ENCODE measurements at places on chromosomes 11 and 22.
A peak's percentile ranks its signal among the peaks of the same experiment; 100 is the strongest.

DNA sequence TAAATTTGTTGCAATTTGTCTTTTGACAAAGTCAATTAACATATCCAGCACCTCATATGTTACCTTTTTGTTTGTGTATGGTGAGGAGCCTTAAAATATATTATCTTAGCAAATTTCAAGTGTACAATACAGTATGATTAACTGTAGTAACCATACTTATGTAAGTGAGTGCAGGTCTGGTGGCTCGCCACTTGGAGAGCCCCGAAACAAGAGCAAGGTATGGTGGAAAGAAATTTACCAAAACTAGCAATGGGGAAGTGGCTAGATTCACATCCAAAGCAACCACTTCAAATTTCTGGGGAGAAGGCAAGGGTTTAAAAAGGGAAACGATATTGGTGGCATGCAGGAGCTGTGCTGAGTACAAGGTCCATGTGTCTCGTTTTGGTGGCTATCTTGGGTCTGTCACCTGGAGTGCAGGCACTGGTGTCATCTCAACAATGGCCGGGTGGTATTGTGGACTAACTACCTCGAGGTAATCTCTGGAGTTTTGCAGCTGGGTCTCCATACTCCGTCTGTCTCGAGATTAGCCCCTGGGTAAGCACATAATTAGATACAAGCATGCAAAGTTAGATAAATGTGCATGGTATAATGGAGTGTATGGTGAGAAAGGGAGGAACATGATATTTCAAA lies 8.2 kb upstream of the FNBP4 start:
- DNase-seq: no peak

GRCh38 chr11:44613153-44613552 lies 47.7 kb downstream of the CD82 start:
- no peak for DNase-seq

DNA sequence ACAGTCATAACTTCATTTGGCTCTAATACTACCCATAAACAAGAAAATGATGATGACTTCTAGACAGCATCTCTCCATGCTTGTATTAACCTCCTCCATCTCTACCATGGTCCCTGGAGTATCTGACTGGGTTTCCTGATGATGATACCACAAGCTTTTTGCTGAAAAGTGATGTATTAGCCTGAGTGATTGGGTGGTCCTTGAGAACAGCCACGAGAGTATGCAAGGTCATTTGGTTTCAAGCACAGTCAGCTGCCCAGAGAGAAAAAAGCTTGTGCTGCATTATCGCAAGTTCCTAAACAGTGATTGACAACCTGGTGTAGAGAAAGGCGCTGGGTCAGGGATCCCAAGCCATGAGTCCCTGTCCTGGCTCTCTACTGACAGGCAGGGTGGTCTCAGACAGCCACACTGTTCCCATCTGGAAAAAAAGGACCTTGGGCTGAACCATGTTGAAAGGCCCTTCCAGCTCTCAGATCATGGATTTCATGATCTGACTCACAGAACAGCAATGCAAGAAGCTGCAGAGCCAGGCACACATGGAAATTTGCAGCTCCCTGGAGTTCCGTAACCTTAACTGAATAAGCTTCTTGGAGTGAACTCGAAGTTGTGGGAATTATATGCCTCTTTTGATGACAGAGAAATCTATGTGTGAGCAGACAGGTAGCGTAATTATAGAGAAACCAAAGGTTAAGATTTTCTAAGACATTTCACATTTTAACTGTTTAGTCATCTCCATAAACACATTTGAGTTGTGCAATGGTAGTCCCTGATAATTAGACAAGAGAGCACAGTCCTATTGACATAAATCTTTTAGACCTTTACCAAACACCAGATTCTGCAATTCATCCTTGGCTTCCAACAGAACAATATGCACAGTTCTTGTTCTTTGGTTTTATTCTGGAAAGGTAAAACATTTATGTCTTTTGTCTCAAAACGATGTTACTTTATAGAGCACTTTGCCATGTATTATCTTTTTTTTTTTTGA lies 54.1 kb upstream of the UBASH3B start:
- DNase-seq: no peak

DNA sequence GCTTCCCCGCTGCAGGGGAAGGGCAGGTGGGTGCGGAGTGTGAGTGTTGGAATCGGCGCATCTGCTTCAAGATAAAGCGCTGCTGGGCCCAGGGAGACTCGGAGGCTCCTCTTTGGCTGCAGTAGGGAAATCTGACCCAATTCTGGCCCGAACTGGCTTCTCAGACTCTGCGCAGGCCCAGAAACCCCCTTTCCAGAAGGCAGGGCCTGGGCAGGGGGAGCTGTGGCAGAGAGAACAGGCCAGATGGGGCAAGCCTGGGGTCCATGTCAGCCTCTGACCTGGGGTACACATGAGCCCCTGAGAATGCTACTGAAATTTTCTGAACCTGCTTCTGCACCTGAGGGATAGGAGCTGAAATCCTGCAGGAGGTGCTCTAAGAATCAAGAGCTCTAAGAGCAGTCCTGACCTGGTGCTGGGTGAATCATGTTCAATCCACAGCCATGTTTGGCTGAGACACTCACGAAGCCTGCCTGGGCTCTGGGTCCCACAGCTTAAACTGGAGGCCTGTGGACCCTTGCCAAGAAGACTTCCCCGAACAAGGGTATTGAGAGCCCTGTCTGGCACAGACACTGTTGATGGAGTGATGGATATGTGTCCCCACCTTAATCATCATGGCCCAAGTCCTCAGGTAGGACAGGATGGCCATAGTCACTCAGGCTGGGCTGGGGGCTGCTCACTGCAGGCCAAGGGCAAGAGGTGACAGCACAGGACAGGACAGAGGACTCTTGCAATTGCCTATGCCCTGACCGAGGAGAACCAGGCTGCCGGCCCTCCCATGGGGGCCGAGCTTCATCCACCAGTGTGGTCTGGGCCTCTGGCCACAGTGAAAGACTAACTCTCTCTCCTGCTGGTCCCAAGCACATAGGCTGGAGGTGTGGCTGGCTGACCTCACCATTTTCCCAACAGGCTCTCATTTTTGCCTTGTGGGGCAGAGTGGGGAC lies 6.9 kb downstream of the RAB3IL1 start:
- no peak for DNase-seq

DNA sequence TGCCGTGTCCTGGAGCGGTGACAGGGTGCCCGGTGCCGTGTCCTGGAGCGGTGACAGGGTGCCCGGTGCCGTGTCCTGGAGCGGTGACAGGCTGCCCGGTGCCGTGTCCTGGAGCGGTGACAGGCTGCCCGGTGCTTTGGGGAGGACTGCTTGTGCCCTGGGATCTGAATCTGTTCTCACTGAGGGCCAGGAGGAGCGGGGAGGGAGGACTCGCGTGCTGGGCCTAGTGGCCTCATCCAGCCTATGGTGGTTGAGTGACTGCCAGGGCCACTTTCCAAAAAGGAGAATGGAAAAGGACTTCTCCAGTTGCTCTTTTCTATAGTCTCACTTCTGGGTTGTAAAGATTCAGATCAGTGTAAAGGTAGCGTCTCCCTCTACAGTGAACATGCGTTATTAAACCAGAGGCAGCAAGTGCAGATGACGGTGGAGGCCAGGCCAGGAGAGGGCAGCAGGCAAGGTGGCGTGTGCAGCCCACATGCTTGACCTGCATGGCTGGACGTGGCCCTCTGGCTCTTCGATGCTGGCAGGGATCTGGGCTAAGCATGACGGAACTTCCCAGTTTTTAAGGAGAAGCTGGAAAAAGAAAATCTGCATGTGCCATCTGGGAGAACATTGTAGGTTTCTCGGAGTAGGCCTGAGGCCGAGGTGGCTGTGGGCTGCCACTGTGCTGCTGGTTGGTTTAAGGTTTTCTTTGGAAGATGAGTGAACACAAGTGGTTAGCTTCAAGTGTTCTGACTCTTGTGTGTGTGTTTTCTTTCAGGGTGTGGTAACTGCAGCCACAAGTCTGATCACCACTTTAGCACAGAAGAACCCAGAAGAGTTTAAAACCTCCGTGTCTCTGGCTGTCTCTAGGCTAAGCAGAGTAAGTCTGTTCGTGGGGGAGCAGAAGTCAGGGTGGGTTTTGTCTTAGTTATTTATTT lies 55.0 kb downstream of the AP2A2 start:
- DNase-seq: no peak

GRCh38 chr11:73387594-73388264 lies 11.5 kb downstream of the RELT start:
- DNase-seq: no peak

DNA sequence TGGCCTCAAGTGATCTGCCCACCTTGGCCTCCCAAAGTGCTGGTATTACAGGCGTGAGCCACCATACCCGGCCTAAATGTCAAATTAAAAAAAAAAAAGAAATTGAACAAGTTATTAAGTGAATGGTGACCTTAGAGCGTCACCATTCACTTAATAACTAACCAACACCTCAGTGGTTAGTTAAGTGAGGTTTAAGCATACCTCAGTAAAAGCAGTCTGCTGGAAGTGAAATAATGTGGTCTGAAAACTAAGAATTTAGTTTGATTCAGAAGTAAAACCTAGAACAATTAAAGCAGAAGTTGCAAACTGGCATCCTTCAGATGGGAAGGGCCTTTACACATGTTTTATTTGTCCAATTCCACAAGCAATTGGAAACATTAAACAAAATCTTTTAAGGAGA lies 71.5 kb downstream of the FCHSD2 start:
- DNase-seq: no peak

- DNase-seq: no peak
Measured at GRCh38 chr11:70820311-70820710, 422.0 kb downstream of the CTTN start.

DNA sequence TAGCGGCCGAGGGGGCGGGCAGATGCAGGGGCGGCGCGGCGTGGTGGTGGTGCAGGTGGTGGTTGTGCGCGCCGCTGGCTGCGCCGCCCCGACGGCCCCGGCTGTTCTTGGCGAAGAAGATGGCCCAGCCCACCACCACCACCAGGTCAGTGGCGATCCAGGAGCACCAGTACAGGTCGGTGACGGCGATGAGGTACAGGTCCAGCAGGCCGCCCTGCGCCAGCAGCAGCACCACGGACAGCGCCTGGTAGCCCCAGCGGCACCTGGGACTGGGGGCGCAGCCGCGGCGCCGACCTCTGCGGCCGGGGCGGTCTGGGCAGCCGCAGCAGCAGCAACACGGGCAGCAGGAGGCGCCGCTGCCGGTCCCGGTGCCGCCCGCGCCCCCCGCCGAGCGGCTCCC lies 879 bp downstream of the TMEM121B start:
- DNase-seq: peak; percentile 82

DNA sequence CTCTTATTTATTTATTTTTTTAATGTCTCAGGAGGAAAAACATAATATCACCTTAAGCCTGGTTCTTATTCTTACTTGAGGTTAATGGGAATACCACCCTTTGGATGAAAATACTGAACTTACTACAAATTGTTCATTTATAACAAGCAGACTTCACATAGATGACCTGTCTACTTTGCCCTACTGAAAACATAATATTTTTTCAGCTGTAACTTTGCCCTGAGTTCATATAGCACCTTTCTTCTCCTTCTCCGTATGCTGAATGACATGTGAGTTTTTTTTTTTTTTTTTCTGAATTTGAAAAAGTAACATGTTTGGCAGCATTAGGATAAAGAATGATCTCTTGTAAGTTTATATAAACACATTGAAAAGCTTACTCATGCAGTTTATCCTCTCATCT lies 186.8 kb downstream of the TMEM135 start:
- DNase-seq: no peak

DNA sequence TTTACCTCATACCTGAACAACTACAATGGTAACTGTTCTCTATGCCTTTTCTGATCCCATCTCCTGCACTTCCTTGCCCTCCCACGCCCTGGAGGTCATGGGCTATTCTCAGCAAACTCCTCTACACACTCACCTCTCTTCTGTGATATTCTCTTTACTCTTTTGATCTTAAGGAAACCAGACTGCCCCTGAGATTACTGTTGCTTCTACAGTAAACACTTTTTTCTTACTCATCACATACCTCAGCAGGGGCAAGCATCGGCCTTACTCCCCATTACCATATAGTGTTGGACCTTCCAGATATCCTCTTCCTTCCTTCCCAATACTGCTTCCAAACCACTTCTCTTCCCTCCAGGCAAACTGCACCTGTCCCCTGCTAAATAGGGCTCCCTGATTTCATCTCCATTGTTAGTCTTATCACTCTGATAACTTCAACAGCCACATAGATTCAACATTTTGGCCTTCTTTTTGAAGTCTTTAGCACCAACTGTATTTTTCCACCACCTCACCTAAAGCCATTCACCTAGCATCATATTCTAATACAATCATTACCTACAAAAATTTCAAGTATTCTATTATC lies 141.2 kb downstream of the RBFOX2 start:
- DNase-seq: no peak

DNA sequence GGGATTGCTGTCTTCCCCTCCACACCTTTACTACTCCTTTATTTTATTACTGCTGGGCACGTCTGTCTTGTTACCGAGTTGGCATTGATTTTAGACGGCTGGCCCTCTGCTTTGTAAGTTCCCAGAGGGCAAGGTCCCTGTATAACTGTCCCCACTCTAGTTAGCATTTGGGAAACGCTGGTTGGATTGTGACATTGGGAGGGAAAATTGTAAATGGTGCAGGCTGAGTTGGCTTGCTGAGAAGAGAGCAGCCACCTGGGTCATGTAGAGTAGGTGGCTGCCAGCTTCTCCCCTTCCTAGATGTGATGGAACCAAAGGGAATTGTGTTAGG lies 1.7 kb downstream of the TAB1 start:
- DNase-seq: no peak

GRCh38 chr22:29946220-29946619 lies 63.2 kb downstream of the MTMR3 start:
- DNase-seq: no peak

DNA sequence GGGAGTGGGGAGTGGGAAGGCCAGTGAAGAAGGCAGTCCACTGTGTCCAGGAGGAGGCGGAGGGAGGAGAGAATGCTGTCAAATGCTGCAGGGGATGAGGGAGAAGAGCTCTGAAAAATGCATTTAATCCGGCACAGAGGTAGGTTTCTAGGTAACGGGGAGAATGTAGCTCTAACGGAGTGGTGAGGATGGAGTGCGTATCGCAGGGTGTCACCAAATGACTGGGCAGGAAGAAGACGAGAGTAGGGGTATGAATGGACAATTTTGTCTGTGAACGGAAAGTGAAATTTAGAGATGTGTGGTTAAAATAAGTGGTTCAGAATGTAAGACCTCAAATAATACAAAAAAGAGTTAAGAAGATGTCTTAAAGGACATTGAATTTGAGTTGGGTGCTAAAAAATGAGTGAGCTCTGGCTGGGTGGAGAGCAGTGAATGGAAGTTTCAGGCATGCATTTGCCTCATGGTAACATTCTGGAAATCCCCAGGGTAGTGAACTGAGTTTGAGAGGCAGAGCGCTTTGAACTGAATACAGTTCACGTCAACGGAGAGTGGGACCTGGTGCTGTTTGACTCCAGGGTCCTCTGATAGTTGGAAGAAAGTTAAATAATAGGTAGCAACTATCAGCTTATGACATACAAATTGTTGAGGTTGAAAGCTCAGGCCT lies 81.3 kb upstream of the CADM1 start:
- no peak for DNase-seq
